ENCODE measurements at places on chromosomes 12 and 14.

DNA sequence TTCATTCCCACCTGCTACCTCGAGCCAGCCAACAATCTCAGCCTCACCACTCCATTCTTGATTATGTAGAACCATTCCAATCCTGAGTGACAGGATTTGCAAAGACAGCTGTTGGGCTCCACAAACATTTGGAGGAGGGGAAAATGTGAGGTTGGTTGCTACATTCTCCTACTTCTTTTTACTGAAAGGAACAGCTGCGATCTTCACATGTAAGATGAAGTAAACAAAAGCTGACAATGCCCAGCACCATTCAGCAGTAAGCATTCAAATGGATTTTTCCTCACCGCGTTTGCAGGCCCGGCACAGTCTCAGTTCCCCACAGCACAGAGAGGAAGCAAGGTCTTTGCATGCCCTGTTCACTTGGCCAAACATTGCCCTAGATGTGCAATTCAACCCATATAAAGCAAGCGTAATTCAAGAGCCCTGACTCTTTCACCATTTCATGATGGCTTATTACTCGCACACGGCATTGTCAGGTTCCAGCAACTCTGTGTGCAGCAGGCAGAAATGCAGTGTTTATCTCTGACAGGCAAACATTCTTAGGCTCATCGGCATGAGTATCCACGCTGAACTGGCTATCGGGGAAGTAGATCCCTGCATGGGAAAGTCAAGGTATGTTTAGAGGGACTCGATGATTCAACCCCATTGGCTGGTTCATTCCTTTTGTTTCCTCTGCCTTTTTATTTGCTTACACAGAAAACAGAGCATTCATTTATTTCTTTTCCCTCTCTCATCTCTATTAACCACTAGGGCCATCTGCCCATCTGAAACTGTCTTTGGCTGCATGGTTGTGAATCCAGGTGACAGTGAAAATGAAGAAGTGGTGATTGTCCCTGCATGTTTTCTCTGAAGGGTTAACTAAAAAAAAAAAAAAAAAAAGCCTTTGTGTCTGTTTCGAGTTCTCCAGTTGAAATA is 236.1 kb upstream of the PLEKHG7 start:
- no peak for DNase-seq

DNA sequence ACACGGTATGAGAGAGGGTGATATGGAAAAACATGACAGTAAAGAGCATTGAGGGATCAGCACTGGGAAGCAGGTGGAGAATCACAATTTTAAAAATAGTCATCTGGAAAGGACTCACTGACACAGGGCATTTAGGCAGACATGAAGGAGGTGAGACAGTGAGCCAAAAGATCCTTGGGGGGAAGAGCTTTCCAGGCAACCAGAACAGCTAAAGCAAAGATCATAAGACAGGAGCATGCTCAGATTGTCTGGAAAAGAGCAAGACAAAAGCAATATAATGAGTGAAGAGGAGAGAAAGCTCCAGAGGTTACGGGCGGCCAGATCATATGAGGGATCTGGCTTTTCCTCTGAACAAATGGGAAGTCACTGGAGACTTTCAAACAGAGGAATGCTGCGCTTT is 63.9 kb downstream of the DENND5B start:
- DNase-seq, result no peak

DNA sequence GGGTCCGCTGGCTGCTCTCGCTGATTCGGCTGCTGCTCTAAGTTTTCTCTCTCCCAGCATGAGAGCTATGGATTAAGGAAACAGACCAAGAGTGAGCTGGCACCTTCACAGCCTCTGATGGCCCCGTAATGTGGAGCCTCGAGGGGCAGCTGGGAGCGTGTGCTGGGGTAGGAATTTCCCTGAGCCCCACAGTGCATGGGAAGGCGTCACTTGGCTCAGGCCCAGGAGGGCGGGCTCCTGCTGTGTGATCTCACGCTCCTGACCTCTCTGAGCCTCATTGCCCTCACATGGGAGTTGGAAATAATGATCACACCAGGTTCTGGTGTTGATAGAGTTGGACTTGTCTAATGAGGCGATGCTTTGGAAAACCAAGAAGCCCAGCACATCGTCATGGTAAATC is 238.6 kb upstream of the CRY1 start:
- no peak for DNase-seq

DNA sequence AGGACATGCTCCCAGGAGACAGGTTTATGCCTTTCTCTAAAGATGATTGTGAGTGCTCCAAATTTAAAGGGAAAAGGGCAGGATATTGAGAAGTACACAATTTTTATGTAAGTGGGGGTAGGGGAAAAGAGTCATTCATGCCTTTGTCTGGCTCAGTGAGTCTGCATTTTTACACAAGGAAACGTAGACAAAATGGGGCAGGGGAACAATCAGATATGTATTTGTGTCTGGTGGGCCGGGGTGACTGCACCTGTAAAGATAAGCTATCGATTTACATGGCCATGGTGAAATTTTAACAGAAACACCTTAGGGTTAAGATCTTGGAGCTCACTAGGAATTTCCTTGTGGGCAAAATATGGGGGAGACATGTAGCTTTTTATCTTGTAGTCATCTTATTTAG is 123.6 kb downstream of the VRK1 start:
- no peak for DNase-seq

- no peak for DNase-seq
Observed at GRCh38 chr12:44387581-44387980, 488.5 kb downstream of the NELL2 start.

DNA sequence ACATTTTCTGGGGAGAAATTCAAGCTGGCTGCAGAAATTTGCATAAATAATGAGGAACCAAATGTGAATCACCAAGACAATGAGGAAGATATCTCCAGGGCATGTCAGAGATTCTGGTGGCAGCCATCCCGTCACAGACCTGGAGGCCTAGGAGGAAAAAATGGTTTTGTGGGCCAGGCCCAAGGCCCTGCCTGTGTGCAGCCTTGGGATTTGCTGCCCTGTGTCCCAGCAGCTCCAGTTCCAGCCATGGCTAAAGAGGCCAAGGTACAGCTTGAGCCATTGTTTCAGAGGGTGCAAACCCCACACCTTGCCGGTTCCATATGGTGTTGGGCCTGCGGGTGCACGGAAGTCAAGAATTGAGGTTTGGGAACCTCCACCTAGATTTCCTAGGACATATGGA is 147.5 kb downstream of the ADCK1 start:
- DNase-seq, result no peak

- no peak for DNase-seq
Observed at GRCh38 chr12:65787056-65787865, 37.0 kb upstream of the HMGA2 start.

DNA sequence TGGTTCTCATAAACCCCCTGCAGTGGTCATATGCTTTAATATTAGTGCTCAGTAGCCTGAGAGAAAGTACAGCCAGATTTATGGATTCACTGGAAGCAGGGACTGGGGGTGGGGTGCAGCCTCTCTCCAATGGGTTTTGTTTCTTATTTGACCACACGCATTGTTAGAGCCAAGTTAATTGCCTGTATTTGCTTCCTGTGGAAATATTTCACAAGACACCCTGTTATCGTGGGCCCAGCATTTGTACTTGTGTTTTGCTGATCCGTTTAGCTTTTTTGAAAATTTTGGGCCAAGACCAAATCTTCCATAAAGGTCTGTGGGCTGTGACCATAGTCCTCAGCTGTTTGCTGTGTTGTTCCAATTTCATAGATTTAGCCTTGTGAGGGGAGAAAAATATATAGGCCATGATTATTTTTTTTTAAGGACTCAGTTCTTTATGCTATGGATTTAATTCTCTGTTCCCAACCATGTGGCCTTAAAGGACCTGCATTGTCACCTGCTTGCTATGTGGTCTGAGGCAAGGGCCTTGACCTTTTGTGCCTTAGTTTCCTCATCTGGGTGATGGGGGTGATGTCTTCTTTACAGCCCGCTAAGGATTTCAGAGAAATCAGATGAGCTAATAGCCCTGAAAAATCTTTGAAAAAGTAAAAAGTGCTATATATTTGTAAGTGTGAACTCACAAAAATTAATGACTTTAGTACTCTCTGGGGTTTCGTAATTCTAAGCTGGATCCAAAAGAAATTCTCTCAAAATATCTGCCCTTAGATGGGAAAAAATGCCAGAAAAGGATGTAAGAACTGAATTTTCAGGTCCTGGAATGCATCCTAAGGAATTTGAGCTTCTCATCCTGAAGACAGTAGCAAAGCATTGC is 370.2 kb downstream of the DPF3 start:
- DNase-seq, result no peak

DNA sequence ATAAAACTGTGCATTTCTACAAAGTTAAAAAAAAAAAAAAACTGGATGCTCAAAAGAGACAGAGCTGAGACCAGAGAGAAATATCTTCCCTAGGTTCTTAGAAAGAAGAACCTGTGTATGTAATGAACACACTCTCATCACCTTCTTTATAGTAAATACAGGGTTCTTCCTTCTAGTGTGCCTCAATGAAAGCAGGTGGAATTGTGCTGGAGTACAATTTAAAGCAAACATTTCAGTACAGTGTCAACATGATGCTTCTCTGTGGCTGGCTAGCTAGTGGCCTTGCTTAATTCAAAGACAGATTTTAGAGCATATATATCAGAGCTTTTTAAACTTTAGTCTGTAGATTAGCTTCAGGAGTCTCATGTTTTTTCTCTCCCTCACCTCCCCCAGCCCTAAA is 249.8 kb upstream of the ARHGAP5 start:
- DNase-seq, result no peak

GRCh38 chr12:7060353-7060954 is at the start of gene C1S:
TSS of gene C1S (plus strand) at chr12:7060718. CDS start at chr12:7061913, 1,195 bp downstream.
- DNase-seq, result peak; percentile 37

DNA sequence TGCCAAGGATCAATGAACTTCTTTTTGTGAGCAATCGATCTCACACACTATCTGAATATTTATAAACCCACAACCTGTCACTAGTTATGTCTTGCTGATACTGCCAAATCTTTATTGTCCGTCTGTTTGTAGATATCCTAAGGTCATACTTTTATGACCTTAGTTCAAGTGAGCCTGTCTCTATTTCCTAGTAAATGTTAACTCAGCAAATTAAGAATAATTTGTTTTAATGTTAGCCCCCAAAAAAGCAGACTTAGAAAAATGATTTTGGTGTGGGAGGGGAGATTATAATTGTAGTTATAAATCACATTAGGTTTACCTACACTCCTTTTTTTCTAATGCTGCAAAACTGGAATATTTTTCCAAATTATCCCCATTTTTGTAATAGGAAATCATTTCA is 9.4 kb downstream of the STYK1 start:
- no peak for DNase-seq

GRCh38 chr14:91252871-91253794 is 8.6 kb upstream of the GPR68 start:
- DNase-seq, result no peak

GRCh38 chr12:12797794-12798152 is 12.3 kb downstream of the APOLD1 start:
- no peak for DNase-seq

GRCh38 chr12:92436856-92437255 is 265.9 kb upstream of the PLEKHG7 start:
- DNase-seq, result no peak

DNA sequence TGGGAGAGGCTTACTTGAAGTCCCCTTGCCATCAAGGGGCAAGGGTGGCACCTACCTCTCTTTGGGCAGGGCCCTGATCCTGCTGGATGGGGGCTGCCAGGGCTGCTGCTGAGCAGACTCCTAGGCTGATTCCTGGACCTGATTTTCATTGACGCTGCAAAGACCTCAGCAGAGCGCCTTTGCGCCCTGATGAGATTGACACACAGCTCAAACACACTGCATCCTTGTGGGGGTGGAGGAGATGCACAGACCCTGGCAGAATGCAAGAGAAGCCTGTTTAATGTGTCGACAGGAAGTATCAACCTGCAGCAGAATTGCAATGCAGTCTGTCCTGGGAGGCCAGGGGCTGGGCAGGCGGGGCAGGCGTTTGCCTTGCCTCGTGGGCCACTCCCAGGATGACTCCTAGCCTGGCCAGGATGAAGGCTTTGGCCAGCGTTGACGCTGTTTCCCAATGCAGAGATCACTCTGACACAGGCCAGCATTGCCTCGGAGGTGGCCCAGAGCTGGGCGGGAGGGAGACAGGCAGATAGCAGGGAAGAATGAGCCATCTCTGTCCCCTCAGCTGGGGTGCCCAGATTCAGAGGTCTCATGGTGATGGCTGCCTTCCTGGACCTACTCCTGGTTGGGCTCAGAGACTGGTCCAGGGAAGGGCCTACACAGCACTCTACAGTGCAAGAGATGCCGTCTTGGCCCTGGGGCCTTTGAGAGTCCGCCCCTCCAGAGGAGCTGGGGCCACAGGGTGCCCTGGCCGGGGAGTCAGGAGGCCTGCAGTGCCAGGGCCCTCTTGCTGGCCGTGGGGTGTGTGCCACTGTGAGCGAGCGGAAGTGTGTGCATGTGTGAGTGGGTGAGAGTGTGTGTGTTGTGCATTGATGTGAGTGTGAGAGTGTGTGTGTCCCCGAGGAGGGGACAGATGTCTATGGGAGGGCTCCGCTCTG is 108.3 kb downstream of the KIF26A start:
- DNase-seq, result no peak

DNA sequence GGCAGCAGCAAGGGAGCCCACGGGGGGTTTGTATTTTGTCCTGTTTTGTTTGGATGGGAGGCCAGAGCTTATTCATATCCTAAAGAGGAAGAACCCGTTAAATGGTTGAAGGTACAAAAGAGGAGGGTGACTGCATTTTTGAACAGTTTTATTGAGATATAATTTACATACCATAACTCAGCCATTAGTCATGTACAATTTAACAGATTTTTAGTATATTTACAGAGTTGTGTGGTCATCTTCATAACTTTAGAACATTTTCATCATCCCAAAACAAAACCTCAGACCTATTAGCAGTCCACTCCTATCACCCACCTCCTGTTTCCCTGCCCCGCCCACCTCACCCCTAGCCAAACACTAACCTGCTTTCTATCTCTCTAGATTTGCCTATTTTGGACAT is 12.6 kb downstream of the NRDE2 start:
- DNase-seq, result no peak

- DNase-seq, result no peak
Observed at GRCh38 chr12:12960639-12961209, 8.8 kb upstream of the GPRC5D start.

DNA sequence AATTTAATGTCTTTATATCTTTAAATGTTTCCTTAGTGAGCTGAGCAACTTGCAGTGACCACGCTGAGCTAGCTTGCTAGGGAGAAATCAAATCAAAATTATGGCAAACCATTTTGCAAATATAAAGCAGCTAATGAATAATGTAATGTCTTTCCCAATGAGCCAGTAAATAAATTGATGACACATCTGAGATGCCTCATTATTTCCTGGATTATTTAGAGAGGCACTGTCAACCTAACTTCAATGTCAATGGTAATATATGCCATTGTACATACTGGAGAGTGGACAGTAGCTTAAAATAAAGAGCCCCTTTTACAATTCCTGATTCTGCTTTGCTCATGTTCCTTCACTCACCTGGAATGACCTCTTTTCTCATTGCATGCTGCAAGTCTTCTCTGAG is 182.6 kb downstream of the PHLDA1 start:
- no peak for DNase-seq

- no peak for DNase-seq
Observed at GRCh38 chr14:23877111-23877510, 76.5 kb upstream of the DHRS4 start.

DNA sequence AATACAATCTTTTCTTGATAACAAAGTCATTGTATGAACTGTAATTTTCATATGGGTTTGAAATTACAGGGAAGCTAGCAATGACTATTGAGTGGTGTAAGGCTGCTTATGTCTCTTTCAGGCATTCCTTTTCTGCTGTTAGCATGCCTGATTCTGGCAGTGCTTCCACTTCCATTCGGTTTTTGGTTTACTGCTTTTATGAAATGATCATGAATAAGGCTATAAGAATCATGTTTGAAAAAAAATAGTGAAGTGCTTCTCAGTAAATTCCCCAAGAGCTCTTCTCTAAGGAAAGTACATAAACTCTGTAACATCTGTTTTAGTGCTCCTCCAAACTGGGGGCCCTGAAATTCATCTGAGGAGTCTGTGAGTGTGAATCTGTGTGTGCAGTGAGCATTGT is 434.0 kb upstream of the RGS6 start:
- no peak for DNase-seq

Data from T1000 (cell line).